CD4-positive, alpha-beta T cell treated with Interleukin-10 for 1 hour (primary cell): ENCODE measurements at places on chromosomes 7 and 10.

DNA sequence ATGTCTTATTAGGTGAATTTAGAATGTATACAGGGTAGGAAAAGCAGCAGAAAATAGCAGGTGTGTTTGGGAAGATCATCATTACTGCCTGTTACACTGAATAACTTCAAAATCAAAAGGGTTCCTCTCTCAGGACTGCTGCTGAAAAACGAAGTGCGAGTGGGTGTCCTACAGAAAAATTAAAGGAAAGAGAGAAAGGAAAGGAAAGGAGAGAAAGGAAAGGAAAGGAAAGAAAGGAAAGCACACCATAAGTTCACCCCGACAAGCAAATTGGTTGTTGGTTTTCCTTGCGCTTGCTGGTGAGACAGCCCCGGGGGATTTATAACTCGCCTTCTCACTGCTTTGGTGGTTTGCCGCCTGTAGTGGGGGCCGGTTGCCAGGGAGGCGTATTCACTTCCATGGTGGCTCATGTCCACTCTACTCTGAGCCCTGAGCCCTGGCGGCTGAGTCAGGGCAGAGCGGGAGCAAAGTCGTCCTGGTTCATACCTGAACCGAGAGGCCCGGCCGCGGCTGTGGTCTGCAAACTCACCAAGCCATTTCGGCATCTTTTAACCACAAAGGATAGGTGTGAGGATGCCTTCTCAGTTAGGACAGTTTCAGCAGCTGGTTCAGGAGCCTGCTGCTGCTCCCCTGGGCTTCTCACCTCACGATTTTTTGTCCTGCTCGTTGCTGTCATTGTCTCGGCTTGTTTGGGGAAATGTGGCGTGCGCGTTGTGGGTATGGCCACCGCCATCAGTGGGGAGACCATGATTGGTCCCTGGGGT, 26.1 kb downstream of the INPP5A start:
- DNase-seq, result no peak

DNA sequence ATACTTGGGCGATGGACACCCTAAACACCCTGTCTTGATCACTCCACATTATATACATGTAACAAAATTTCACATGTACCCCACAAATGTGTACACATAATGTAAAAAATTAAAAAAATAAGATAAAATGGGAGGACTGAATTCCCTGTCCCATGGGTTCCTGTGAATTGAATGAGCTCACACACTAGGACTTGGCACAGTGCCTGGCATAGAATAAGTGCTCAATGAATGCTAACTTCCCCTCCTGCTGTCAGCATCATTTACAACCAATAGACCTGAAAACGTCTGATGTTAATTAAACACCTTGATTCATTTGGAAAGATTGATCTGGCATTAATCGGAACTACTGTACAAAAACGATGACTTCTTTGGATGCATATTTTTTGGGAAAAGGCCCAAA, 117.3 kb upstream of the ZNF438 start:
- DNase-seq, result no peak

GRCh38 chr7:56105508-56105907, 768 bp downstream of the CHCHD2 start:
- DNase-seq, result peak; percentile 54

DNA sequence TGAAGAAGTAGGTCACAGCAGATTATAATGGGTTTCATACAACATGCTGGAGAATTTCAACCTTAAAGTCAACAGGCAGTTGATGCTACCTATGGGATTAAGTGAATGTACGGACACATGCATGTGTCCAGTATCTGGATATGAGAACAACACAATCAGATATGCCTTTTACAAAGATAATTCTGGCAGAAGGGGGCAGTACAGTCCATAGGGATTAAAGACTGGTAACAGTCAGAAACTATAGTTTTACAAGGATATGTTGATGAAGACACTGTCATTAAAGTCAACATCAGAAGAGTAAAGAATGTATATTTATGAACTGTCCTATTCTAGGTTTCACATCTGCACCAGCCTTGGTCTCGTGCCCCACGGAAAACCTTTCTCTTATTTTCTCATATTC, 41.5 kb downstream of the ANKMY2 start:
- peak; percentile 12 for DNase-seq

GRCh38 chr7:108486291-108486966, 30.2 kb upstream of the NRCAM start:
- DNase-seq, result no peak

- no peak for DNase-seq
Observed at GRCh38 chr10:6123532-6123931, 34.7 kb downstream of the RBM17 start.

DNA sequence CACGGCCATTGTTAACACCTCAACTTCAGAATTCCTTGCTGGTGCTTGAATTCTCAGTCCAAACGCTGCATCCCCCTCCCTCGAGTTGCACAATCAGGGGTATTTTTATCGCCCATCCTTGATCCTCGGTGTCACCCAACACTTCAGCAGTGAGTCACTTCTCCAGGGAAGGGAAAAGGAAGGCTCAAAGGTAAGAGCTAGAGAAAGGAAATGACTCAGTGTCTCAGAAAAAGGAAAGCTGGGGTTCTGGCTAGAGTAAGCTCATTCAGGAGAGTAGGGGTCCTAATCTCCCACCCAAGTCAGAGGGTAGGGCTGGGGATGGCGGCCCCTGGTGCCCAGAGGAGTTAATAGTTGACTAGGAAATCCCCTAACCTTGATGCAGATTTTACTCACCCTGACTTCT, 39.8 kb upstream of the TRIM8 start:
- DNase-seq, result no peak

DNA sequence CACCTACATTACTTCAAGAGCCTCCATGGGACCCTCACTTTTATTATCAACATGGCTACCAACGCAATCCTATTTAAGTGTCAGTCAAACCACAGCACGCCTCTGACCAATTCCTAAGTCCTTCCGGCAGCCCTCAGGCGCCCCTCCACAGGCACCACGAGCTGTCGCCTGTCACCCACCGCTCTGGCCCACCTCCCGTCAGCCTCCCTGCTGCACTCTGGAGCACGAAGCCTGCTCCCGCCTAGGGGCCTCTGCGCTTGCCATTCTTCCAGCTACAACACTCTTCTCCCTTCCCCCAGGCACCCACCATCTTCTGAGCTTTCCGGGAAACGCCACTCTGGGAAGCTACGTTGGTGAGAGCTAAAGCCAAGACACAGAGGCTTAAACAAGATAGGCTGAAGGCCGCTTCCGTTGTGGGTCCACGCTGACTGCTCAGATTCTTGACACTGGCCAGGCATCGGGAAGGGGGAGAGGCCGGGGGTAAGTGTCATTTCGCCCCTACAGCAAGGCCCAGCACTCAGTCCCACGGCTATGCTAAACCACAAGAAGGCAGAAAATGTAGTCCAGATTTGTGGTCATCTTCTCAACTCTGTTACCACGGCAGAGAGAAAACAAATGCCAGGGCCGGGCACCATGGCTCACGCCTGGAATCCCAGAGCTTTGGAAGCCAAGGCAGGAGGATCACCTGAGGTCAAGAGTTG, 56.7 kb downstream of the GNA12 start:
- no peak for DNase-seq

GRCh38 chr10:73991884-73992245, 6.1 kb upstream of the VCL start:
- DNase-seq, result peak; percentile 87

GRCh38 chr10:14429043-14429700, 98.4 kb upstream of the FRMD4A start:
- no peak for DNase-seq

GRCh38 chr7:16051561-16052255, 365.2 kb upstream of the MEOX2 start:
- DNase-seq, result no peak

DNA sequence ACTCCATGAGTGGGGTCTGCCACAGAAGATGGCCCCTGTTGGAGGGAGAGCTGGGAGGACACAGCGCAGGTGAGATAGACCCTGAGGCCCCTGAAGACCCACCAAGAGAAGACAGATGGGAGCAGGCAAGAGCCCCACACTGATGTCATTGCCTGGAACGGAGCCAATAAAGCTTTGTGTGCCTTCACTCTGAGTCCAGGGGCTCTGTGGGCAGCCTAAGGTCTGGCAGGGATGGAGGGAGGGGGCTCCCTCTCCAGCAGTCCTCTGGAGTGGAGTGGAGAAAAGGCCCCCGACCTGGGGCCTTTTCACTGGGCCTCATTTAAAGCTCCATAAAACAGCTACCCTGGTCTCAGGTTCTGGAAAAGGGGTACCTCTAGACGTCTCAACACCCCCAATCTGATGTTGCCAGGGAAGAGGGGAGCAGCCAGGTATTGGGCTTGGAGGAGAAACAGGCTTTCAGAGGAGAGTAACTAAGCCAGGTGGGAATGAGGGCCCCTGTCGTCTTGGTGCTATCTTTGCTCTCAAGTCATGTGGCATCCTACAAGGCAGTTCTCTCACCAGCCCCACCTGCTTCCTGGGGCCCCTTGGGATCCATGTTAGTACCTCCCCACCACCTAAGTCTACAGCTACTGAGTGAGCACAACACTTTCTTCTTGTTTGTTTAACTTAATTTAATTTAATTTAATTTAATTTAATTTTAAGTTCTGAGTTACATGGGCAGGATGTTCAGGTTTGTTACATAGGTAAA, 1.4 kb downstream of the C10orf62 start:
- no peak for DNase-seq

- DNase-seq, result peak; percentile 70
Observed at GRCh38 chr10:110843031-110843430, 28.7 kb upstream of the PDCD4 start.

GRCh38 chr10:64368298-64368697, 847.1 kb downstream of the REEP3 start:
- DNase-seq, result no peak

GRCh38 chr10:16904639-16905061, 87.4 kb upstream of the RSU1 start:
- no peak for DNase-seq

DNA sequence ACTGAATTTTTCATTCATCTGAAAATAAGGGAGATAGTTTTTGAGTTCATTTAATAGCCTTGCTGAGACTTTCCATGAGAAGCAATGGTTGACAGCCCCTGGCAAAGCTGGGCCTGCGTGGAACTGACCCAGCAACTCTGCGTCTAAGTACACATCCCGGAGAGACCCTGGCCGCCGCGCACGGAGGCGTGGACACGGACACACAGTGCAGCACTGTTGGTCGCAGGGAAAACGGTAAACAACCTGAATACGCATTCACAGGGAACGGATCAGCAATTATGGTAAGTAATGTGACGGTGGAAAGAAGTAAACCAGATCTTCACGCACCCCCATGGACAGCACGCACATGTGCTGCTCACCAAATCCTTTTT, 28.2 kb downstream of the GNA12 start:
- DNase-seq, result no peak

DNA sequence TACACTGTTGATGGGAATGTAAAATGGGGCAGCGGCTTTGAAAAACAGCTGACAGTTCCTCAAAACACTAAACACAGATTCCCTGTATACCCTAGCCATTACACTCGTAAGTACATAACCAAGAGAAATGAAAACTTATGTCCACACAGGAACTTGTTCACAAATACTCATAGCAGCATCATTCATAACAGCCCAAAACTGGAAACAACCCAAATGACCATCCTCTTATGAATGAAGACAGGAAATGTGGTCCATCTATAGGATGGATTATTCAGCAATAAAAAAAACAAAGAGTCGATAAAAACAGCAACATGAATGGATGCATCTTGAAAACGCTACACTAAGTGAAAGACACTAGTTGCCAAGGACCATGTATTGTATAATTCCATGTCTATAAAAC, 23.7 kb downstream of the NMT2 start:
- DNase-seq, result no peak

GRCh38 chr10:110488940-110489339, 8.8 kb upstream of the DUSP5 start:
- no peak for DNase-seq

GRCh38 chr10:1873661-1874315, 136.5 kb upstream of the ADARB2 start:
- DNase-seq, result no peak

- no peak for DNase-seq
Observed at GRCh38 chr10:122475591-122476332, 14.4 kb downstream of the HTRA1 start.

DNA sequence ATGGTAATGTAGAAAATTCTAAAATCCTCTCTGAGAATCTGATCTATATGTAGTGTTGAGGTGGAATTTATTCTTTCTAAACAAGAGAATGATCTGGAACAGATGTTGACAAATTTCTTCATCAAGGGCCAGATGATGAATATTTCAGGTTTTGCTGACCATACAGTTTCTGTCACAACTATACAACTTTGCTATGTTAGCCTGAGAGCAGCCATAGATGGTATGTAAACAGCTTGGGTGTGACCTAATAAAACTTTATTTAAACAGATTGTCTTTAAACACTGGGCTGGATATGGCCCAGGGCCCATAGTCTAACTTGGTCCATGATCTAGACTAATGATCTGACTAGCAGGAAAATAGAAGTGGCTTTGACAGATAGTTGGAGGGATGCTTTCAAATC, 213.6 kb upstream of the CELF2 start:
- no peak for DNase-seq
